ENCODE measurements at places on chromosomes 6 and 20.

GRCh38 chr20:8213831-8214587 lies 81.9 kb downstream of the PLCB1 start:
- DNase-seq, result no peak

- DNase-seq, result peak; percentile 94
Measured at GRCh38 chr6:123091091-123091895, 95.3 kb downstream of the CLVS2 start.

DNA sequence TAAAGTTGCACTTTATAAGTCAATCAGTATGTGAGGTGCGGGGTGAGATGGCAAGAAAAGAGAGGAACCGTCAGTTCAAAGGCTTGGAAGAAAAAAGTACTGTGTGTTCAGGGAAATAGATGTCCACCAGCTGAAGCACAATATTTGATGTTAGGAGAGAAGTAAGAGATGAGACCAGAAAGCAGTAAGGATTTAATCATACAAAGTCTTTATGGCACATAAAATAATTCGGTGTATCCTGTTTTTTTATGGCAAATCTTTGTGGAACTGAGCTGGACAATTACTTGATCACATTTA lies 197.2 kb downstream of the FAXC start:
- no peak for DNase-seq

- no peak for DNase-seq
Measured at GRCh38 chr6:106247733-106248132, 77.8 kb downstream of the ATG5 start.

- no peak for DNase-seq
Measured at GRCh38 chr6:156955494-156956183, 178.5 kb downstream of the ARID1B start.

DNA sequence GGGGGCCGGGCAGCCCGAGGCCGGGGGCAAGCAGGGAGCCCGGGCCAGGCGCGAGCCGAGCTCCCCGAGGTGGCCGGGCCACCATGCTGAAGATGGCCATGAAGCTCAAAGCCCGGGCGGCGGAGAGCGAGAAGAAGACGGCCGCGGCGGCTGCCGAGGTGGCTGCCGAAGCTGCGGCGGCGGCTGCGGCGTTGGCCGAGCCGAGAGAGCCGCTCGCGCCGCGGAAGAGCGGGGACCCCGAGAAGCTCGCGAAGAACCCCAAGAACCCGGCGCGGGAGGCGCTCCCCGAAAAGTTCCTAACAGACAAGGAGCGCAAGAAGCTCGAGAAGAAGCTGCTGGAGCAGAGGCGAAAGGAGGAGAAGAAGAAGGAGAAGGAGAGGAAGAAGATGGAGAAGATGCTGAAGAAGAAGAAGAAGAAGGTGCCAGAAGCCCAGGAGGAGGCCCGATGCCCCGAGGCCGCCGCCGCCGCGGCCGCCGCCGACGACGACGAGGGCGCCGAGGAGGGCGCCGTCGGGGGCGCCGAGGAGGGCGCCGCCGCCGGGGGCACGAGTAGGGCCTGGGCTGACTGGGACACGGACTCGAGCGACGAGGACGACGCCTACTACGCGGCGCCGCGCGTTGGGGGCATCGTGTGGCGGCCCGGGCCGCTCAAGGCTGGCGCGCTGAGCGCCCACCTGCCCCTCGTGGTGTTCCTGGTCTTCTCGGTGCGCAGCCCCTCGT lies 37.4 kb downstream of the GNAS start:
- no peak for DNase-seq

DNA sequence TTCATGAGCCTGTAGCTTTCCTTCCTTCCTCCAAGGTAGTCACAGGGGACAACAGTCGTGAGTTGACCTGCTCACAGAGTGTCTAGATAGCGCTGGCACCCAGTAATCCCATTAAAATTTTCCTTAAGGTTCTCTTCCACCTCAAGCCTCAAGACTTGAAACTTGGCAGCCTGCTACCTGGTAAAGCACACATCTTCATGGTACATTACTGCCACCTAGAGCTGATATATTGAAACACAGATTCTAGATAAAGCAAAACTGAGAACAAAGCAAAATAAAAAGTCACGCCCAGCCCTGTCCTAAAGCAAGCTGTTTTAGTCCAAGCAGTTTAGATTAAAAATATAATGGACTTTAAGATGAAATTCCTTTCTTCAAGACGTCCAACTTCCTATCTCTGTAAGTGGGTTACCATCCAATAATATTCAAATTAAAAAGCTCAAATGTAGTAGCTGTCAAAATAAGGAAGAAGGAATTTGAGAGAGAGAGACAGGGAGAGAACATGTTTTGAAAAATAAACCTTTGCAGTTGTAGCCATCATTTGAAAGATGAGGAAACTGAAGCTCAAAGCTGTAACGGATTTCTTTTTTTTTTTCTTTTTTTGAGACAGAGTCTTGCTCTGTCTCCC lies 50.7 kb upstream of the CD83 start:
- DNase-seq, result no peak

- no peak for DNase-seq
Measured at GRCh38 chr6:139508576-139508975, 134.1 kb upstream of the CITED2 start.

GRCh38 chr6:15269619-15270018 lies 23.8 kb downstream of the JARID2 start:
- DNase-seq, result no peak

Measured in epithelial cell of prostate (primary cell).